ENCODE measurements at places on chromosomes 5 and 9.

GRCh38 chr5:21834863-21835262, 1018.3 kb downstream of the CDH12 start:
- H3K27ac ChIP-seq, result no peak overlapping the region
- no peak overlapping the region for H3K4me3 ChIP-seq
- H3K27me3 ChIP-seq, result no peaks in the 10 kb centered on the region
- H3K4me1 ChIP-seq, result no peaks in the 10 kb centered on the region
- no peak for DNase-seq

GRCh38 chr5:137833463-137833862, 34.2 kb upstream of the MYOT start:
- no peak overlapping the region for H3K4me3 ChIP-seq
- H3K4me1 ChIP-seq, result peaks cover 23% of the 10 kb centered on the region
- H3K27ac ChIP-seq, result no peak overlapping the region
- no peak for DNase-seq
- no peaks in the 10 kb centered on the region for H3K36me3 ChIP-seq

DNA sequence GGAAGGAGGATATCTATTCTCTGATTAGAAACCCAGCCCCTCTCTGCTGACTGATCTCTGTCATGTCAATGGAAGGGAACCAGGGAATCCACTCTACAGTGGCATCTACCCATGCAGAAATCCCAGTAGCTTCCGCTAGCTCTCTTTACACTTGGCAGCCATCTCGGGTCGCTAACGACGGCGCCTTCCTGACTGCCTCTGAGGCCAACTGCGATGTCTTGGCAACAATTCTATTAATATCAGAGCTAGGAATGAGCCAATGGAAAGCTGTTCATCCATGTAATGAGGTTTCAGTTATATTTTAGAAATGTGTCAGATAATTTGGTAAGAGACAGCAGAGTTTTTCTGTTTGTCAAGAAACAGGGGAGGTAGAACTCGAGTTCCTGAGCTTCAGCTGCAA, 67.6 kb upstream of the ATP10B start:
- H3K4me3 ChIP-seq, result no peak overlapping the region
- H3K27me3 ChIP-seq, result no peaks in the 10 kb centered on the region
- H3K36me3 ChIP-seq, result no peaks in the 10 kb centered on the region
- peaks cover 19% of the 10 kb centered on the region for H3K4me1 ChIP-seq
- H3K27ac ChIP-seq, result no peak overlapping the region

- H3K27ac ChIP-seq, result no peak overlapping the region
- no peaks in the 10 kb centered on the region for H3K27me3 ChIP-seq
- DNase-seq, result no peak
- H3K4me3 ChIP-seq, result no peak overlapping the region
- H3K4me1 ChIP-seq, result peaks cover 19% of the 10 kb centered on the region
- H3K36me3 ChIP-seq, result no peaks in the 10 kb centered on the region
These were observed 7.5 kb upstream of the NRARP start for GRCh38 chr9:137309368-137310188.

DNA sequence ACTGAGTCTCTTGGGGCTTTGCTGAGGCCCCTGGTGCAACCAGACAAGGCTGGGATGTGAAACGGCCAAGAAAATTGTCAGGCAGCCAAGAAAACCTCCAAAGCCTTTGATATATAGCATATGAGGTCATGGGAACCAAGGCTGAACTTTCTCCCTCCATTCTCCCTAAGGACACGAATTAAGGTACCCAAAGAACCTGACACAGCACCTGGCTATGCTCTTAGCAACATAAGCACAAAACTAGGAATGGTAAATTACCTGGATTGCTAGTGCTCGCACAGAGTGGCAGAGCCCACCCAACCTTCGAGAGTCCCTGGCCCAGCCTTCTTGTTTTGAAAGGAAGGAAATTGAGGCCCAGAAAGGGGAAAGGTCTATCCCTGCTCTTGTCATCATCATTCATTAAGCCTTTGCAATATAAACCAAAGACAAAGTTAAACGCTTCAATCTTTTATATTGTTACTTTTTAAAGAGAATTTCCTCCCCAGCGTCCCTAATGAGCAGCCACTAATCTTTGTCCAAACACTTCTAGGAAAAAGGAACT, 220.0 kb upstream of the NR4A3 start:
- no peak for DNase-seq
- no peak overlapping the region for H3K27ac ChIP-seq
- no peaks in the 10 kb centered on the region for H3K36me3 ChIP-seq

DNA sequence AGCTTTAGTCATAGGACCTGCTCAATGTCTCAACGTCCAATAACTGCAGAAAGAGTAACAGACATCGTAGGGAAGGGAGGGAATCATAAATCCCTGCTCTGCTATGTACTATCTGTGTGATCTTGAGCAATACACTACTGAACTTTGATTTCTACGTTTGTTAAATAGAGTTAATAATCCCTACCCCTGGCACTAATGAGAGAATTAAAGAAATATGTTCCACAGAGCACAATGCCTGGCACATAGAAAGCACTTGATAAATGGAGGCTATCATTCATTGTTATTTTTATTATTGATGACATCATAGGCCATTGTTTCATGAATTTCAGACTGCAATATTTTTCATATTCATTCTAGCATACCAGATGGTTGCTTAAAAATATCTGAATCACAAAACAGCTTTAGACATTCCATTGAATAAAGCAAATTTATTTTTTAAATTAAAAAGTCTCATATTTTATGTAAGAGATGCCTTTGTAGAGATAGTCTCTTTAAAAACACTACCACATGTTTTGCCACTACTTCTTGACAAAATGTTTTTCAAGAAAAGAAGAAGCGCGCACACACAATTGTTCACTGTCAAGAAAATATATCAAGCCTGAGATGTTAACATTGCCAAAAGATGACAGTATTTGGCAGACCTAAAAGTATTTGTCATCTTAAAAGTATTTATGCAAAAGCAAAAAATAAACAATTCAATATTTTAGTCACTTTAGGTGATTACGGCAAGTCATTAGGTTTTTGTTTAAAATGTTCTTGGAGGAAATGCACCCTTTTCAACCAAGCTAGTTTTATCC, 108.5 kb downstream of the EBF1 start:
- peaks cover 19% of the 10 kb centered on the region for H3K4me1 ChIP-seq
- no peaks in the 10 kb centered on the region for H3K36me3 ChIP-seq
- H3K27me3 ChIP-seq, result no peaks in the 10 kb centered on the region

DNA sequence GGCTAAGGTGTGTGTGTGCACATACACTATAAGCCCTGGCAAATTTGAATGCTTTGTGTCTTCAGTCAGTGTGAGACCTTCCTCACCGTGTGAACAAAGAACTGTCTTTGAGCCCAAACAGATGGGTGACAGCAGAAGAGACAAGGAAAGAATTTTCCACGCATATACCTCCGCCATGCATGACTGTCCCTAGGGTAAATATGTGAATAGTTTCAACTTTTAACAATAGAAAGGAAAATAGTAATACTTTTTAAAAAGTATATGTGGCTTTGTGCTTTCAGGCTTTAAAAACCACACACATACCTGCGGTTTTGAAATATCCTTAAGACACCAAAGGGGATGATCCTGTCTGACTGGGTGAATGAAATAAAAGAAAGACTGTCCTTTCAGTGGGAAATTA, 438.6 kb upstream of the MPDZ start:
- no peaks in the 10 kb centered on the region for H3K27me3 ChIP-seq
- no peak overlapping the region for H3K27ac ChIP-seq
- H3K4me1 ChIP-seq, result peaks cover 37% of the 10 kb centered on the region
- H3K36me3 ChIP-seq, result no peaks in the 10 kb centered on the region
- H3K4me3 ChIP-seq, result no peak overlapping the region

DNA sequence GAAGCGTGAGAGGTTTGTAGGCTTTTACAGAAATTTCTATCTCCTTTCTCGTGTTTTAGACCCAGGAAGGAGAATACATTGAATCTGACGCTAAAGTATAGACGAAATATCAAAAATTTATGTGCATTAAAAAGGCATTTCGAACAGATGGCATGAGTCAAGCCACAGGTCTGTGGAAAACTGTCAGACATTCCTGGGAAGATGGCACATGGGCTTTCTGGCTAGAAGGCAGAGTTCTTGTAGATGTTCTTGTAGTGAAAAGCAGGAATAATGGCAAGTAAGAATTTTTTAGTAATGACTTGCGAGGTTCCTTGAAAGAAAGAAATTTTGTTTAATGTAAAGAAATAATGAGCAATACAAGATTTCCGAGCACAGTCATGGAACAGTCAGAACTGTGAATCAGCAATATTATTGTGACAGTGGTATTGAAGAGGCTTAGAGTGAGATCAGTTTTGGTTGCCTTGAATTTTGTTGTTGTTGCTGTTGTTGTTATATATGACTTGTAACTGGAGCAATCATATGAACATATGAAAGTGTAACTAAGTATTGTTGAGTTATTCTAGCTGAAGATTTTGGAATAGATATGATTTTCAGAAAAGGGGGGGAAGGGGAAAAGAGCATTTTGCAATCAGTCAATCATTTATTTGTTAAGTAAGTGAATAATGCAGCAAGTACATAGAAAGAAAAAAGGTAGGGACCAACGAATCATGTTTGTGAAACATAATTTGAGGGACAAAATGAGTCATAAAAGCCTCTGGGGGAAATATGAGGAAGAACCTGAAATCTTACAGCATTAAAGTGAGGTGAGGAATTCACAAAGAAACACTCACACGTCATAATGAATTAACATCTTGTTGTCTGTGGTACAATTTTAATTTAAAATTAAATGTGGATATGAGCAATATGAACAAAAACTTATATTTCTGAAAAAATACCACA, 339.0 kb upstream of the CTNND2 start:
- H3K36me3 ChIP-seq, result no peaks in the 10 kb centered on the region
- no peak for DNase-seq
- H3K4me1 ChIP-seq, result peaks cover 17% of the 10 kb centered on the region
- H3K27ac ChIP-seq, result no peak overlapping the region

GRCh38 chr9:75891771-75892215, 1.3 kb downstream of the PCSK5 start:
- no peak overlapping the region for H3K27ac ChIP-seq
- H3K27me3 ChIP-seq, result peaks cover 21% of the 10 kb centered on the region
- peak; percentile 40 for DNase-seq
- H3K4me1 ChIP-seq, result peaks cover 50% of the 10 kb centered on the region
- H3K4me3 ChIP-seq, result peak overlapping the region; percentile 93
- no peaks in the 10 kb centered on the region for H3K36me3 ChIP-seq

- H3K27me3 ChIP-seq, result no peaks in the 10 kb centered on the region
- H3K4me1 ChIP-seq, result peaks cover 4% of the 10 kb centered on the region
- no peak overlapping the region for H3K4me3 ChIP-seq
- no peak for DNase-seq
- 0 out of 2 replicates have a peak overlapping the region, but pooled peaks have one; percentile 44 for H3K27ac ChIP-seq
These were observed 16.4 kb downstream of the PAIP2 start for GRCh38 chr5:139358064-139358463.

All from WTC11 (cell line).